ENCODE measurements at places on chromosomes 16 and 17. TPM values are rescaled to one million over a fixed set of nuclear protein-coding genes. Genes with fewer than 3 reads are reported as not detected.

EVI2A gene
- 7.6 TPM for total RNA-seq

CLEC19A gene
- total RNA-seq, result not detected

RPH3AL gene
- total RNA-seq, result 2.1 TPM

FN3K gene
- total RNA-seq, result 0.68 TPM

VAT1L gene
- 0.10 TPM for total RNA-seq

CD79B gene
- total RNA-seq, result 0.31 TPM

CTCF gene
- 12.5 TPM for total RNA-seq

AOC3 gene
- total RNA-seq, result 3.3 TPM

TP53TG3 gene
- total RNA-seq, result not detected

NPIPA7 gene
- 7.4 TPM for total RNA-seq

RGS11 gene
- total RNA-seq, result 1.7 TPM

RHBDL1 gene
- 1.5 TPM for total RNA-seq

NPIPB6 gene
- total RNA-seq, result 0.06 TPM

TNFRSF17 gene
- not detected for total RNA-seq

KRT27 gene
- not detected for total RNA-seq

CYB561 gene
- 26.1 TPM for total RNA-seq

IRX3 gene
- 16.8 TPM for total RNA-seq

MFSD6L gene
- total RNA-seq, result not detected
